ENCODE measurements at places on chromosomes 11 and 22.

GRCh38 chr11:34655335-34656008 is 34.6 kb downstream of the EHF start:
- DNase-seq, result no peak

DNA sequence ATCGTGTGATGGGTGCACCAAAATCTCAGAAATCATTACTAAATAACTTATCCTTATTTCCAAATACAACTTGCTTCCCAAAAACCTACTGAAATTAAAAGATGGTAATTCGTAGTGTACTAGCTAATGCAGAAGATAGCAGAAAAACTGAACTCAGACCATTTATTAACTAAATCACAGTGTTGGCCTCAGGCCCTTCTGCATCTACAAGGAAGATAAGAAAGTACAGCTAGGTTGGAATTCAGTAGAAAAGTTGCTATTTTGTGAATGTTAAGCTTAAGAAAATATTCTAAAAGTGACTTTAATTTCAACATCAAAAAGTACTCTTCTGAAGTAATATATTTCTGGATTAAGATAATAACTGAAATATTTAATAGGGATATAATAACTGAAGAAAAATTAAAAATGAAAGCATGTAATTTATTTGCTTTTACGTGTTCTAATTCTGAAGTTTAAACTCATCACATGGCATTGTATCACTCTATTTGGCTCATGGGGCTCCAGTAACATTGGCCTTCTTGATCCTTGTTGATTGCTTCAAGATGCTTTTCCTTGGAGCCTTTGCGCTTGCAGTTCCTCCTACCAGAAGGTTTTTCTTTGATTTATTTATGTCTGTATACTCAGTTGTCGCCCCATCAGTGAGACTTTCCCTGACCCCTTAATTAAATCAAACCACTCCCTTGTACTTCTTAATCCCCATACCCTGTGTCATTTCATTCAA is 847.9 kb upstream of the ANO3 start:
- DNase-seq, result no peak

DNA sequence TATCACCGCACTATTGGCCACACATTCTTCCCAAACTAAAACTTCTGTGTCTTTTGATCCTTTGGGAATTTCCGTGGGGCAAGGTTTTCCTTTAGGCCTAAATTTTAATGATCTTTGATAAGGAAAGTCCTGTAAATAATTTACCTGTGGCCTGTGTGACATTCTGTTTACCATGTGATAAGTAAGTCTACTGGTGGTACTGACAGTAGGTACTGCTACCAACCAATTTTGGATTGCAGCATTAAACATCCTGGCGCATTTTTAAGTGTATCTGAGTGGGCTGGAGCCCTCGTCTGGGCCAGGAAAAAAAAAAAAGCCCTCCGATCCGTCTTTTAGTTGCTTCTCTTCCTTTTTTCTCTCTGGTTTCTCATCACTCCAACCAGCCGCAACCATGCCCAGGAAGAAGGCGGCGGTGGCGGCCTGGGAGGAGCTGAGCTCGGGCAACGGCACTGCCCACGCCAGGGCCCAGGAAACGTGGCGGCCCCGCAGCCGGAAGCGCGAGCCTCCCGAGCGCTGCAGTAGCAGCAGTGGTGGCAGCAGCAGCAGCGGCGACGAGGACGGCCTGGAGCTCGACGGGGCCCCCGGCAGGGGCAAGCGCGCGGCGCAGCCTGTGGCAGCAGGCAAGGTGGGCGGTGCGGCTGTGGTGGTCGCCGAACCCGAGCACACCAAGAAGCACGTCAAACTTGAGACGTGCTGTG is 33.6 kb downstream of the ASRGL1 start:
- no peak for DNase-seq

- DNase-seq, result no peak
Measured at GRCh38 chr22:24338726-24339451, 68.3 kb downstream of the SPECC1L start.

DNA sequence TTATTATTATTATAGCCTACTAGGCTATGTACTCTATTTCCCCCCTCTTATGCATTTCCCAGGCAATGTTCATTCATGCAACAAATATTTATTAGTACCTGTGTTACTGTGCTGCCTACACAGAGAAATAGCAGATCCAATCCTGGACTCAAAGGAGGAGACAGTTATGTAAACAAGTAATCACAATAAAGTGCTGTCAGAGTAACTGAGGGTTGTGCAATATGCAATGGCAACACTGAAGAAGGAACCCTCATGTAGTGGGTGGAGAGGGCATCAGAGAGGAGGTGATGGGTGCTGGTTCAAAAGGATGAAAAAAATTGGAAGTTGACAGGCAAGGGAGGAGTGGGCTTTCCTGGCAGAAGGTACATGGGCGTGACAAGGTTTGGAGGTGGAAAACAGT is 886 bp upstream of the P4HA3 start:
- no peak for DNase-seq

DNA sequence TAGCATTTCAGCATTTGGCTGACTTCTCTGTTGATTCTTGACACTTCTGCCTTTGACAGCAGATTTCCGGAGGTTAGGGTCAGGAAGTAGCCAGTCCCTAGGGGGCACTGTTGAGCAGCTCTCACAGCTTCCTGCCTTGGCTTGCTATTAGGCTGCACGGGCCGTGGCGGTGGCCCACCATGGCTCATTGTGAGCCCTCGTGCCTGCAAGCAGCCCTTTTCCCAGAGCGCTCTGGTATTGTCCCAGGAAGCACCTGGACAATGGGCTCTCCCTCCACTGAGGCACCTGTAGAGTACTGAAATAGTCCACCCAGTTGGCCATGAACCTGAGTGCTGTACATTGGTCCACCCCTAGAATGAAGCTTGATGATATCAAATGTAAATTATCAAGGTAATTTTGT is 100.2 kb upstream of the GAL start:
- DNase-seq, result peak; percentile 7

- no peak for DNase-seq
Measured at GRCh38 chr11:68727783-68728182, 23.5 kb downstream of the TESMIN start.

GRCh38 chr22:27799015-27799826 is 2.3 kb downstream of the MN1 start:
- DNase-seq, result no peak

GRCh38 chr11:72789493-72790131 is 4.2 kb downstream of the STARD10 start:
- no peak for DNase-seq

- DNase-seq, result no peak
Measured at GRCh38 chr11:112715056-112715455, 246.2 kb upstream of the NCAM1 start.

- no peak for DNase-seq
Measured at GRCh38 chr11:1922481-1923081, 3.1 kb downstream of the TNNT3 start.

DNA sequence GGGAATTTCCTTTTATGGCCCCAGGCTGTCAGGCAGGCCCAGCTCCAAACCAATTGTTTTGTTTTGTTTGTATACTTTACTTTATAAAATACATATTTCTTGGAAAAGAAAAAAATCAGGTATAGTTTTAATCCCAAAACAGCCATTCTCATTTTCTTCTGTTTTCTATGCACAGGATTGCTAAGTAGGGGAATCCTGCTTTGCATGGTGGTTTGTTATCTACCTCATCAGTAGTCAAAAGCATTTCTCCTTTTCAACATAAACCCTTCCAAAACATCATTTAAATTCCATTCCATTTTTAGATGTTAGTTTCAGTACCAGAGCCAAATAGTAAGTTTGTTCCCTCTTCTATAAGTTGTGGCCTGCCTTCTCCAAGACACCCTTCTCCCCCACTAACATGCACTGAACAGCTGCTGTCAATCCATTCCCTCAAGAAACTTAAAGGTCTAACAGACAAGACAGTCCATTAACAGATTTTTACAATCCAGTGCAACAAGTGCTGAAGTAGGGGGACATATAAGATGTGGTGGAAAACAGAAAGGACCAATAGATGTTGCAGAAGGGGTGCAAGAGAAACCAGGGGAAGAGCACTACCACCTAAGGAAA is 3.7 kb downstream of the ILK start:
- DNase-seq, result no peak
